ENCODE measurements at places on chromosomes 6 and 20.

GRCh38 chr20:16040742-16041141 lies 532.5 kb downstream of the KIF16B start:
- DNase-seq = no peak

DNA sequence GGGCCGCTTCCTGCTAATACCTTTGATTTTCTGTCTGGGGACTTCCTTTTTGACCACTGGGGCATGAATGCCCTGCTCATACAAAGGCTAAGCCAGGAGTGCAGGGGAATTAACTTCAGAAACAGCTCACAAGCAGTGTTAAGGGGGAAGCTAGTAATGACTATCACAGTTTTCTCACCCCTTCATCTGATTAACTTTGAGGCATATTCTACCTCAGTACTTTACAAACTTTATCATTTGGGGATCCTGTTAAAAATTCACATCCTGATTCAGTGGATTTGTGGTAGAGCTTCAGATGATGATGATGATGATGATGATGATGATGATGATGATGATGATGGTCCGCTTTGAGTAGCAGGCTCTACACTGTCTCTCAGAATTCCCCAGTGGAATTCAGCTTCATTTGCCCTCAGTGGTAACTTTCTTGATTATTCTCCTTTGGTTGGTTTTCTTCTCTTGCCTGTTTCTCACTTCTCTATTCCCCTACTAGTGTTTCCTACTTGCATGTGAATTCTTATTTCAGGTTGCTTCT lies 78.4 kb upstream of the TMEM170B start:
- DNase-seq = no peak

DNA sequence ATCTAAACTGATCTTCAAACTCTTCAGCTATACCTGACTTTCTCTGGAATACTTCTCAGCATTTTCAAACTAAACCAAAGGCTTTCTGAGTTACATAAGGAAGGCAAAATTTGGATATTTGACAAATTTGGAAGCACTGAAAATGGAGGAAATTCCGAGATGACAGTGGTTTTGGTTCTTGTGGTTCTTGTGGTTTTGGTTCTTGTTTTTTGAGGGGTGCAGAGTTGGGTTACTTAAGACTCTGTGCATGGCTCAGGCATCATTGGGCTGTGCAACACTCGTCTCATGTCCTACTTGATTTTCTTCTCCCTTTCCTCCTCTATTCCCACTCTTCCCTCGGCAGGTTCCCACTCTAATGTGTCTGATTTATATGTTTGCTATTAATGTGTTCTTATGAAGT lies 78.0 kb downstream of the SLC22A3 start:
- no peak for DNase-seq

GRCh38 chr6:71721642-71722041 lies 164.7 kb upstream of the RIMS1 start:
- DNase-seq = no peak

DNA sequence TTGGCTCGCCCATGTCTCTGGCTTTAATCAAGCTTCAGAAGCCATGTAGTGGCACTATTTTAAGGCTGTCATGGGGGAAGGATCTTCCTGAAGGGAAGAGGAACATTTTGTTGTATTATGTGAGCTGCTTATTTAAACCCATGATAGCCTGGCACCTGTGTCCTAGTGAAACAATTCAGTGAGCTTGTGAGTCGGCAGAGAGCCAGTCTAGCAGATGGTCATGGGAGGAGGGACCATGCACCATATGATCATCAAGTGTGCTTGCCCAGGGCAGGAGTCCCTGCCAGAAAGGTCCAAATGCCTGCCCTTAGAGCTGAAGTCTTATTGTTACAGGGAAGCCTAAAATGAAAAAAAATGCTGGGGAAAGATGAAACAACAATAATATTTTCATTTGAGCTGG lies 132.9 kb downstream of the PRDM13 start:
- no peak for DNase-seq

Data from HL-60 (cell line).